ENCODE measurements at places on chromosomes 1 and 21.

- no peak for DNase-seq
Measured at GRCh38 chr1:92993581-92993980, 32.3 kb upstream of the DIPK1A start.

DNA sequence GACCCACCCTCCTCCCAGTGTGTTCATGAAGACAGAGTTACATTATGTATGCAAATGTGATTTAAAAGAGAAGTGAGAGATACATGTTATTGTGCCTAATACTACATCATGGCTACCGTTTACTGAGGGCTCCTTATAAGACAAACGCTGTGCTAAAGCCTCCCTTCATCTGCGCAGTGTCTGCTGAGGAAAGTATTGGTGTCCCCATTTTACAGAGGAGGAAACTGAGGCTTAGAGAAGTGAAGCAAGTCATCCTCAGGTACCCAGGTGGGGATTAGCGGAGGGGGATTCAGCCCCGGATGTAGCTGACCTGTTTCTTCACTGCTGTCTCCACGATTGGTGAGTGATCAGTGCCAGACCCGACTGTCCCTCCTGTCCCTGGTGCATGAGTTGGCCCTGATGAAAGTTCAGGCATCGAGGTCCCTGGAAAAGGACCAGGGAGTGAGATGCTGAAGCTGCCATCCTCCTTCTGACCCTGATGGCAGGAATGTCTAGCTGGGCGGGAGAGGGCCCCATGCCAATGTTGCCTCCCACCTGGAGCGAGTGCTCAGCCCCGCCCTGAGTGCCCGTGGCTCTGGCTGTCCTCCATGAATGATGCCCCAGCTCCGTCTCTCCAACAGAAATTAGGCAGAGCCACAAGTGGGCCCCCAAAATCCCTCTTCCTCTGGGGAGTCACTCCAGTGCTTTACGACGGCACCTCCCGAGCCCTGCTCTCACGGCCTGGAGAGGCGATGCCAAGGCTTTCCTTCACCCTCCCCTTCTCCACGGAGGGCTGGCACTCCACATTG lies 204.7 kb downstream of the KAZN start:
- no peak for DNase-seq

DNA sequence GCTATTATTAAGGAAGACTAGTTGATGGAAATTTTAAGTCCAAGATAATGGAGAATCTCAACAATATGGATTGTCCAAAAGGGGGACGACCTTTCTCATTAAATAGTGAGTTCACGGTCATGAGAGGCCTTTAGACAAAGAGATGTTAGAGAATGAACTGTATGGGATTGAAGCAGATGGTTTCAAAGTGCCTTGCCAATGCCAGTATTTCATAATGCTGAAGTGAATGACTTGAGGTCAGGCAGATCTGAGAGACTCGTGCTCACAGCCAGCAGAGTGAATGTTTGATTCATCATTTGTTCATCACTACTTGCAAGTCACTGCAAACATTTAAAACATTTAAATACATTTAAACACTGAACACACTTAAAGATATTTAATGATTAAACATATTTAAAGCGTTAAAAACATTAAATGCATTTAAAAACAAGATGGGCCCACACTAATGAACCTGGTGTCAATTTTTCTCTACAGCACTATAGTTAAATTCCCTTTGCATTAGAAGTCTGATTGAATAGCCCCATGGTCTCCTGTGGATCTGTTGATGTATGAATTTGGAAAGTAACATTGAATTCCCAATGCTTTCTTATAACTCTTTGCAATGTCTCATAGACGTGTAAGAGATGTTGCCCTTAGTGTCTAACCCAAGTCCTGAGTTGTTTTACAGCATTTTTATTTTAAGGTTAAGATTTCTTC lies 80.7 kb downstream of the TGFB2 start:
- no peak for DNase-seq

DNA sequence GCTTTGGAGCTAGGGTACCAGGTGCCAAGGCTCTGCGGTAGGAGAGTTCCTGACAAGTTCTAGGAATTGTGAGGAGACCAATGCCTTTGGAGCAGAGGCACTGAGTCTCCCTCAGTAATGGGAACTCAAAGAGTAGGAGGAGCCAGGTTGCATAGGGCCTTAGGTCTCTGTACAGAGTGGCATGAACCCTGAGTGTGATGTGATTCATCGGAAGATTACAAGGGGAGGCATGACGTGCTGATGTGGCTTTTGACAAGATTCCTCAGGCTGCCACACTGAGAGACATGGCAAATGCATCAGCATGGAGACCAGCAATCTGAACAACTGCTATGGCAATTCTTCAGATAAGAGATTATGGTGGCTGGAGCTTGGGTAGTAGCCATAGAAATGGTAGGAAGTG lies 94.6 kb upstream of the SLC44A3 start:
- no peak for DNase-seq

GRCh38 chr1:200184196-200184595 lies 156.7 kb downstream of the NR5A2 start:
- DNase-seq, result peak; percentile 22

DNA sequence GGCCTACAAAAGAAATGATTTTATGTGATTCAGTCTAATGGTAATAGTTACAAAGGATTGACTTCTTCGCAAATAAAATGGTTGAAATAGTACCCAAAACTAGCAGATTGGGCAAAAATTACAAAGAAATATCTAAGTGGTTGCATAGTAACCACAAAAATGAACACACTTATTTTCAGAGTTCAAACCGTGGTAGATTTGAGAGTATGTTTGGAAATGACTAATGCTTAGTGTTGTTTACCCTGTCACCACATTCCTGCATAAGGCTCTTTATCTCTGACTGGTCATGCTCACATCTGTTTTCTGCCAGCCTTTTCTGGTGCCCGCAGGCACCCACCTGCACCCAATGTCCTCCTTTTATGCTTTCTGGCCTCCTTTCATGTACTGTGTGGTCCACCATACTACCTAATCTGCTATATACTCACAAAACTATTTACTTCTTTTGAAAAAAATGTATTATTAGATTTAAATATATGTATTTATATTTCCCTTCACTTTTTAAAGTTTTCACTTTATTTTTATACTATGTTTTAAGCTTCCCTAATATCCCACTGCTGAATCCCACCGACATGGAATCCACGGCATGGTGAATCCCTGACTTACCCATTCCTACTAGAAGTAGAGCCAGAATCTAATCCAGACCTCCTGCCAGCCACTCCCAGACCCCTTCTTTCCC lies 30.3 kb downstream of the PTPRC start:
- DNase-seq, result no peak

- DNase-seq, result no peak
Measured at GRCh38 chr1:192272732-192273131, 44.1 kb upstream of the RGS21 start.

DNA sequence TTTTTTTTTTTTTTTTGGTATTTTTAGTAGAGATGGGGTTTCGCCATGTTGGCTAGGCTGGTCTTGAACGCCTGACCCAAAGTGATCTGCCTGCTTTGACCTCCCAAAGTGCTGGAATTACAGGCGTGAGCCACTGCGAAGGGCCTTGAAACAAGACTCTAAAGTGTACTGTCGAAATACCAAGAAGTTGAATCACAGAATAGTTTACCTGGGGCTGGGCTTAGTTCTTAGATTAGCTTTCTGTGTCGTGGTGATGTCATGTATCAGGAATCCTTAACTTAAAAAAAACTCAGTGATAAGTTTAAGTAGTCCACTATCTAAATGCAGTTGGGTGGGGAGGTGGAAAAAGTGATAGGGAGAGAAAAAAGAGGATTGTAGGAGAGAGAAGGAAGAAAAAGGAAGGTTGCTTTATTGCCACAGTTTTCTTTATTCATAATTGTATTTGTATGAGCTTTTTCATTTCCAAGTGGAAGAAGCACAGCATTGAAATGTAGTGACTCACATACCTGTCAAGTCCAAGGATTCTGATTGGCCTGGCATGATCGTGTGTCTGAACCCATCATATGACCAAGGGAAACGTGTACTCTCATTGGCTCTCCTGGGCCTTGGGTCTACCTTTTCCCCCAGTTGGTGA lies 13.4 kb downstream of the ITSN1 start:
- DNase-seq, result no peak

GRCh38 chr1:229953736-229954326 lies 113.2 kb upstream of the GALNT2 start:
- DNase-seq, result no peak

DNA sequence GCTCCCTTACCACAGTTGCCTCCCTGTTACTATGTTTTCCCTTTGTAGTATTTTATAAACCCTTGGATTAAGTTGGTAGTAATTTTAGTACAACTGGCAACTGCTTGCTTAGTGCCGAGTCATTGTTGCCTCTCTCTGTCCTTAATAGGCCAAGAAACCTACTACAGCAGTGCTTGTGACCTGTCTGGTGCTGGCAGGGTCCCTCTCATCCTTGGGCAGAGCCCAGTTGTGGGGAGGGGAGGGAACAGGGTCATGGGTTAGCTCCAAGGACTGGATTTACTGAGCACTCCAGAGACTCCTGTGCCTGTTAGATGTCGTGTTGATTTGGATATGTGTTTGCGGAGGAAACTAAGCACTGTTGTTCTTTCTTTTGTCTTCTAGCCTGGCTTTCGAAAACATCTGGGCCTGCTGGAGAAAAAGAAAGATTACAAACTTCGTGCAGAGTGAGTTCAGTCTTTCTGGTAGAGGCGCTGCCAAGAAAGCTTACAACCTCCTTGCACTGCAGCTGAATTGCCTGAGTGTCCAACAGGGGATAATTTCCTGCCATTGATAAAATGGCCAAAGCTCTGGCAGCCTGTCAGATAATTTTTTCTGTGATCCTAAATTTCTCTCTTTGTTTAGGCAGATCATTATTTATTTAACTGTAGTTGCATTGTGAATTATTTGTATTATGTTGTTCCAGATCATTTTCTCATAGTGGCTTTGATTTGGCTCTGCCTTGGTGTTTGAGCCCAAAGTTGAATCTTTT lies 3.6 kb downstream of the UTP11 start:
- DNase-seq, result no peak

DNA sequence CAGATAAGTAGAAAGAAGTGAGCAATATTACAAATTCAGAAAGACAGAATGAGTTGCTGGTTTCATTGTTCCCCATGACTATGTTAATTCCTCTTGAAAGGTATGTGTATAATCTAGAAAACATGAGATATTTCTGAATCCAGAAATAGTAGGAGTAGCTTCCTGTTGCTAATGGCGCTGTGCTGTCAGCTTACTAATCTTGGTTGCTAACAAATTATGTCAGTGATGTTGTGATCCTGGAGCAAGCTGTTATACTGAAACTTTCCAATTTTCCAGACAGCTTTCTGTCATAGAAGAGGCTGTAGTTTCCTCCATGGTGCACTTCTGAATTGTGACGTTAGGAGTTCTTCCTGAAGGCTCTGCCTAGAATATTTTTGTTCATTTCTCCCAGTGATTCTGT lies 372.3 kb downstream of the USP25 start:
- DNase-seq, result no peak

GRCh38 chr1:21050031-21050430 lies 126.7 kb downstream of the EIF4G3 start:
- DNase-seq, result no peak

GRCh38 chr1:5161372-5161771 lies 507.0 kb downstream of the AJAP1 start:
- no peak for DNase-seq

DNA sequence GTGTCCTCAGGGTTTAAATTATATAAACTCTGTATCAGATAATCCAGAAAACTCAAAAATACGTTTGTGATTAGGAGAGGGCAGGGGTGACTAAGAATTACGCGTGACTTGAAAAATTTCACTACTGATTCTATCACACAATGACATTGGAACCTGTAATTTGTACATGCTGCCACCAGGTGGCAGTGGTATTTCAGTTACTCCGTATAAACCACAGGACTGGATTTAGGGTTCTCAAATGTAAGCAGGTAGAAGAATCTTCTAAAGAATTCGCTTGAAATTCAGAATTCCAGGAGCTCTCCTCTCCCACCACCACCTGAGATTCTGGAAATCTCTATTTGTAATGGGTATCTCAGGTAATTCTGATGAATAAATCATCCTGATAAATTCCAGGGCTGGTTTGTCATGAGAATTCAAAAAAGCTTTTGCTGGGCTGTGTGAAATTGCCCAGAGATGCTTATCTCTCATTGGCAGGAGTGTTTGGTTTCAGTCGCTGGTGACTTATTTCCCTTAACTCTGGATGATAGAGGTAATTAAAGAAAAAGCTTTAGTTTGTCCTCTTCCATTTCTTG lies 1.7 kb upstream of the KRTAP7-1 start:
- DNase-seq, result no peak
